ENCODE measurements at places on chromosomes 3 and 15. TPM values are rescaled to one million over a fixed set of nuclear protein-coding genes. Genes with fewer than 3 reads are reported as not detected.
A peak's percentile ranks its signal among the peaks of the same experiment; 100 is the strongest.

The FAM174B gene
- total RNA-seq: 10.0 TPM

The IL1RAP gene
- total RNA-seq: not detected

The PLSCR2 gene
- not detected for total RNA-seq

The MNS1 gene
- total RNA-seq: 1.3 TPM

The SAXO2 gene
- not detected for total RNA-seq

The ARHGEF26 gene
- total RNA-seq: 12.8 TPM

The CFAP100 gene
- total RNA-seq: not detected

The FAM81A gene
- not detected for total RNA-seq

DNA sequence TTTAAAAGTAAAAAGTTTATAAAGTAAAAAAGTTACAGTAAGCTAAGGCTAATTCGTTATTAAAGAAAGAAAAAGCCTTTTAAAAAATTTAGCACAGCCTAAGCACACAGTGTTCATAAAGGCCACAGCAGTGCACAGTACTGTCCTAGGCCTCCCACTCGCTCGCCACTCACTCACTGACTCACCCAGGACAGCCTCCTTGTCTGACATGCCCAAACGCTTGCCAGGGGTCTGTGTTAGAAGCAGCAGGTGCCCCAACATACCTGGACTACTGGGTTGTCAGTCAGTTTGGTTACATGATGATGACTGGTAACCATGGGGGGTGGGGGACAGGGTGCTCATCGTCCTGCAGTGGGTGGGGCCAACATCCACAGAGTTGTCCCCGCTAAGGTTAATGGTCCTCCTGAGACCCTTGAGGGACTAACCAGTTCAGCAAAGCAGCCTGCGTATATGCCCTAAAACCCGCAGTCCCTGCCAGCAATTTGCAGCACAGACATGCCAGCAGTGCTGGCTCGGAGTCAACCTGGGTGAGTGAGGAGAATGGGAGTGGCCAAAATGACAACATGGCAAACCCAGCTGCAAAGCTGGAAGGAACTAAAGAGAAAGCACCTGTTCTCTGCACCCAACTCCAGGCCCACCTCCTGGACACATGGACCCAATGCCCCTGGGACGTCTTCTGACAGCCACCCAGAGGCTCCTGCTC is 49.2 kb downstream of the CYFIP1 start:
- DNase-seq: no peak

DNA sequence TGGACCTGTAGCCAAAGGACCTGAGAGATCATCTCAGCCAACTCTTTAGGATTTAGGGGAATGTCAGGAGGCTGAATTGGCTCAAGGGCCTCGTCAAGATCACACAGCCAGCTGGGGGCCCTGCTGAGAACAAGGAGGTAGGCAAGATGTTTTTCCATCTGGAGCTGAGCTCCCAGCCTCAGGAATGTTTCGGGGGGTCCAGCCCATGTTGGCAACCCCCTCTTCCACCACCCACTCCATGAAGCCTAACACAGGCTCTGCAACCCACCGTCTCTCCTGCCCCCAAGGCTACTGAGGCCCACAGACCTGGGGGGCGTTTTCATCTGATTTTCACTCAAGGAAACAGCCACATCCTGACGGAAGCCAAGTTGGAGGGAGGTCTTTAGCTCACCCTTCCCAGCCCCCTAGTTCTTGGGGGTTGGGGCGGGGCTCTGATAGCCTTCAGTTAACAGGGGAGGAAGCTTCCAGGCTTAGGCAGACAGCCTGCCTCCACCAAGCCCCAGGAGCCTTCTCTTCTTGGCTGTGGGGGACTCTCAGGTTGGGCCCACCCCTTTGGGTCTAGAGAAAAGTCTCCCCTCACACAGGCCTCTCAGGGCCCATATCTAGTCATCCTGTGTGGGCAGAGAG is 48.8 kb downstream of the EPHB3 start:
- DNase-seq: no peak

DNA sequence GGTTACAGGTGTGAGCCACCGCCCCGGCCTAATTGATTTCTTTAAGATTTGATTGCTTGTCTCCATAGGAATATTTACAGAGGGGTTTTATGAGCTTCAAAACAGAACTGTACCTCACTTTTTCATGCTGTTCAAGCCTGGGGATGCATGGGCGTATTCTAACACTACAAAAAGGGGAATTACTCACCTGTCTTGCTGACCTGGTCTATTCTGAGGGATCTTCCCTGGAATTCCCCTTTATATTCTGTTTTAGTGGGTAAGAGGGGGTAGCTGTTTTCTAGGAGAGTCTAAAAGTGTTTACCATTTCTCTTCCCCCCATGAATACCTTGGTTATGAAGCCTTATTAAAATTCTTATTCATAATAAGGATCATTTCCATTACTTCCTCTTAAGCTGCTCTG is 48.1 kb downstream of the NME9 start:
- no peak for DNase-seq

DNA sequence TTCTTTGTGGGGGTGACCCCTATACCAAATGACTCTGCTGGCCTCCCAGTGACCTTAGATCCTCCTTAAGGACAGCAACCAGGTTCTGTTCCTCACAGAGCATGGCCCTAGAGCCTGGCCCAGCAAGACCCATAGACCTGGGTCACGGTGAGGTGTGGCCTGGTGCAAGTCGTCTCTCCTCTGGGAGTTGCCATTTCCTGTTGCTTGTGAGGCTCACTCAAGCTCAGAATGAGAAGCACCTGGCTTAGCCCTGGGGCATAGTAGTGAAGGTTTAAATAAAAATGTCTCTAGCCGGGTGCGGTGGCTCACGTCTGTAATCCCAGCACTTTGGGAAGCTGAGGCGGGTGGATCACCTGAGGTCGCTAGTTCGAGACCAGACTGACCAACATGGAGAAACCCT is 131.3 kb downstream of the SMAD6 start:
- no peak for DNase-seq

DNA sequence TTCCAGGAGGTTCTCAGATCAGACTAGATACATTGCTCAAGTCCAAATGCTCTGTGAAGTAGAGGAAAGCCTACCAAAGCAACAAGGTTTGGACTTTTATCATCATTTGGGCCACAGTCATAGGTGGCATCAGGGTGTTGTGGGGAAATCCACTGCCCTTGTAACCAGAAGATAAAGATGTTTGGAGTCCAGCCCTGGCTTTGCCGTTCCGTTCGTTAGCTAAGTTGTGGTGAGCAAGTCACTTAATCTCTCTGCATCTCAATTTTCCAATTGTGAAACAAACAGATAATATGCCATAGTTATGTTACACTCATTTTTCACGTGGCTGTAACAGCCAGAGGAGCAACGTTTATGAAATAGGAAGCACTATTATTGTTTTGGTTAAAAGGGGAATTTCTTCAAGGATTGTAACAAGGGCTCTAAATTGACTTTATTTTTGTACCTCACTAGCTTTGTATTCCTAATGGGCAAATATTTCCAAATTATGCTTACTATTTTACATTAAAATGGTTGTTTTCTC is 125.6 kb downstream of the CD47 start:
- no peak for DNase-seq

DNA sequence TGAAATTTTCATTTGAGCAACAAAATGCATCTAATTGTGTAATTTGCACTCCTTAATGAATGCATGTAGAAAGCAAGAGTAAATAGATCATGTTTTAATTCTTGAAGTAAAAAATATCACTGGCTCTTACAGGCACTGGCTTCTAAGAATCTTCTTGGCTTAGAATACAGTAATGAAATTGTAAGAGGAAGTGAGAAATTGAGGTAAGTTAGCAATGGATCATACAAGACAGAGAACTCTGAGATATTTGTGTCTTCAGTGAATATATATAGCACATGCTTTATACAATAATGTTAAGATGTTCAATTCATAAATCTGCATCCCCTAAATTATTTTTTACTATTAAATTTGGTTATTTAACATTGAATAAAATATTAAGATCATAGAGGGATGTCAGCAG is 465.0 kb downstream of the CNTN3 start:
- no peak for DNase-seq

- DNase-seq: no peak
Measured at GRCh38 chr15:33211176-33211808, 16.8 kb upstream of the FMN1 start.

DNA sequence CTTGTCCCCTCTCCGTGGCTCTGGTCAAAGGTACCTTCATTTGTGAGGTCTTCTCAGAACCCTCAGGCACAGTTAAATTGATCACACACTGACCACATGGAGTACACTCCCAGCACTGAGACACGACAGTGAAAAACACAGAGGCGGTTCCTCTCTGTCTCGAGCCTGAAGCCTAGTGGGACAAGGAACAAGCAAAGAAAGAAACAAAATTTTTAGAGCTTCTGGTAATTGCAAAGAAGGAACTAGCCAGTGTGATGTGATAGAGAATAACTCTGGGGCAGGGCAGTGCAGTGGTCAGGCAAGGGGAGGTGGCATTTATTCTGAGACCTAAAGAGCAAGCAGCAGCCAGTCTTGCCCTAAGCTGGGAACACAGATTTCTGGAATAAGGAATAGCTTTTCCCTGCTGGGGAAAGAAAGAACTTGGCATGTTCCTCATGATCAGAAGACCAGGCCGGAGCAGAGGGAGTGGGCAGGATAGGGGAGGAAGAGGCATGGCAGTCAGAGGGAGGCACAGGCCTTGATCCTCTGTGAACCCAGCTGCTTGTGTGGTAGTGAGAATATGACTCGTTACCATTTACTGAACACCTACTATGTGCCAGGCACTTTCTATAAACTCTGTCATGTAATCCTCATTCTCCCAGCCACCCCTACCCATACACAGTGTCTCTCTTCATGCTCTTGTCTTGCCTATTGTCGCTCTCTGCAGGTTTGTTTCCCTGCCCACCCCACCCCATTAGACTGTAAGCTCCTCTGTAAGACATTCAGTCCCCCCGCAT is 262.3 kb upstream of the HES1 start:
- no peak for DNase-seq

DNA sequence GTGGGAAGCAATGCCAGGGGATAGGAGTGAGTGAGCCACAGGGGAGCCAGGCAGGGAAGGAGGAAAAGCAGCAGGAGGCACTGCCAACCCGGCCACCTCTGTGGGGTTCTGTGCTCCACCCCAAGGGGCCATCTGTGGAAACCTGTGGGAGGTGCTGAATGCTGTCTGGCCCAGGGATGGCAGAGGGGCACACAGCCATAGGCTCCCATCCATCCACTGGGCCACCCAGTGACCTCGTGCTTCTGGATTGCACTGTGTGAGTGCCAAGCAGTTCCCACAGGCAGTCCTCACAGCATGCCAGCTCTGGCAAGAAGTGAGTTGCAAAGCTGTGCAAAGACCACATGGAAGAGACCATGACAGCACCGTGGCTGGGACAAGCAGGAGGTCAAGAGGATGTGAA is 27.5 kb downstream of the DNAJB8 start:
- no peak for DNase-seq

DNA sequence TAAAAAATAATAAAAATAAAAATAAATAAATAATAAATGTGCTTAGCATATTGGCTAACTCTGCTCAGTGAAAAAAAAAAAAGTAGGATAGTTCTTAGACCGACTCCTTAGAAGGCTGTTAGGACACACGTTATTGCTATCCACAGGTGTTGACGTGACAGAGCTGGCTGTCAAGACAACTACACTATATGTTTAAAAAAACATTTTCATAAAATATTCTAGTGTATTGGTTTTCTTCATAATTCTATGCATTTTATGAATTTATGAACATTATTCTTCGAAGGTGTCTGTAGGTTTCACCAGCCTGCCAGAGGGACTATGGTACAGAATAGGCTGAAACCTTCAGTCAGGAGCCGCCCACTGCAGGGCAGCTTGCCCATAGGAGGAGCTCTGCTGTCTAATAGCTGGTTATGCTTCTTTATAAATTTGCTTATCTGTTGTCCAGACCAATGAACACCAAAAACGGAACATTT is 9.2 kb downstream of the TM4SF1 start:
- peak; percentile 47 for DNase-seq

- no peak for DNase-seq
Measured at GRCh38 chr3:46427916-46428833, 21.1 kb downstream of the CCRL2 start.

DNA sequence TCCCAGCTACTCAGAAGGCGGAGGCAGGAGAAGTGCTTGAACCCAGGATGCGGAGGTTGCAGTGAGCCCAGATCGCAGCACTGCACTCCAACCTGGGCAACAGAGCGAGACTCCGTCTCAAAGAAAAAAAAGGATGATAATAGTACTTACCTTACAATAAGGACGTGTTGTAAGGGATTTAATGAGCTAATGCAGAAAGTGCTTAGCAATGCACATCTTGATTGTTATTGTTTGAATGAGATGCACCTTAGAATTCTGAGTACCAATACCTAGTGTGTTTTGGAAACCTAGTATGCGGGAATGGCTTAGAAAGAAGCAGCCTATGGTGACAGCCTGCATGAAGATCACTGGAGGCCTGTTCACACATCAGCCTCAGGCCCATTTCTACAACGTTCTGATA is 19.5 kb downstream of the SNUPN start:
- no peak for DNase-seq

DNA sequence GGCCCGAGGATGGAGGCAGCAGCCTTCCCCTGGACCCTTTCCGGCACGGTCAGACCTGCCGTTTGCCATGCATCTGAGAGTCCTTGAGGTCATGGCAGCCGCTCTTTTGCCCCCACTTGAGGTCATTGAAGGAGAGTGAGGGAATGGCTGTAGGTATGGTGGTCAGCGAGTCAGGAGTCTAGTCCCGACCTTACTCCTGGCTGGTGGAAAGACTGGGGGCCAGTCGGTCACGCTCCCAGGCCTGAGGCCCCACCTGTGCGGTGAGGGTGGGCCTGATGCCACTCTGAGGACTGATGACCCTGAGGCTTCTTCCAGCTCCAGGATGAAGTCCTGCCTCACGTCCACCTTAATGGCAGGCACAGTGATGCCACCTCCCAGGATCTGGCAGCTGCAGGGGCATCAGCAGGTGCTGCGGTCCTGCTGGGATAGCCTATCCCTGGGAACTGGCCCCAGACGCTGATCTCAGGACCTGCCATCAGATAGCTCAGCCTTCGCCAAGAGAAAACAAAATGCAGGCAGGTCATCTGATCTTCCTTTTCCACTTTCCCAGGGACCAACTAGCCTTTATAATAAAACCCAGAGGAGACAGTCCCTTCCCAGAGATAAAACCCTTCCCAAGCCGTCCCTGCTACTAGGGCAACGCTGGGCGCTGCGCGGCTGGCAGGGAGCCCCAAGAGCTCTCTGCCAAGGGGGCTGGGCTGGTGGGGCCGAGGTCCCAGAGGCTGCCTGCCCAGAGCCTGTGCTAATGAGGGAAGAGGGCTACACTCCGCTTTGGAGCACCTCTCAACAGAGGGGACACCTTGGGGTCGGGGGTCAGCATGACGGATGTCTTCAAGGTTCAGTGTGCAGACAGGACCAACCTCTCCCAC is 42.2 kb downstream of the TM2D3 start:
- no peak for DNase-seq

DNA sequence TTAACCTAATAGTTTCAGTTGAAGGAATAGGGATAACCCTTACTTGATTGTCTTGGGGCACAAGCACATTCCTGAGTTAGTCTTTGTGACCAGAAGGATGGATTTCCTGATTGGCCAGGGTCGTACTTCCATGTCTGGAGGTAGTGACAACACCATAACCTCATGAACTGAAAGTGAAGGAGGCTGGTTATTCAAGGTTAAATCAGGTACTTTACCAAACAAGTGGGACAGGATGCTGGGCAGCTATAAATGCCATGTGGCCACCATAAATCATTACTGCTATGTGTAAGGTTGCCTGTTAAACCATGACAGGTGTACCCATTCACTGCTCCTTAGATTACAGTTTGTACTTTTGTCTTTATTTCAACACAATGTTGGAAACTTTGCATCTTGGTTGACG is 128.3 kb upstream of the SAMMSON start:
- no peak for DNase-seq

GRCh38 chr3:109257269-109257668 is 59.0 kb downstream of the DPPA2 start:
- no peak for DNase-seq
